ENCODE measurements at places on chromosomes 3 and 15.

GRCh38 chr3:128080323-128081080 is 28.3 kb downstream of the SEC61A1 start:
- DNase-seq, result no peak

DNA sequence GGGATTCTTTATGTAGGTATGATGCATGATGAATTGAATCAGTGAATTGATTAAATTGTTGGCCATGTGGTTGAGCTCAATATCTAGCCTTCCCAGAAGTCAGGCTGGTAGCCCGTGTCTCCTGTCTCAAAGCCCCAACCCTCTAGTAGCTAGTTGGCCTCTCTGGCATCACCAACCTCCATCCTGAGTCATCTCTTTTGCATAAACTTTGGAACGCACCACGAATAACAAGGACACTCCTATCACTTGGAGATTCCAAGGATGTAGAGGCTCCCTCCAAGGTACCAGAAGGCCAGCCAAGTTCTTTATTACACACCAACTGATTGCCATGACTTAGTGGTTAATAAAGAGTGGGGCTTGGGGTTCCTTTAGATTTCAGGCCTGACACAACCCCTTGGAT is 148.4 kb downstream of the APBA2 start:
- DNase-seq, result no peak

GRCh38 chr3:99866261-99866761 is 48.6 kb downstream of the CMSS1 start:
- DNase-seq, result no peak

DNA sequence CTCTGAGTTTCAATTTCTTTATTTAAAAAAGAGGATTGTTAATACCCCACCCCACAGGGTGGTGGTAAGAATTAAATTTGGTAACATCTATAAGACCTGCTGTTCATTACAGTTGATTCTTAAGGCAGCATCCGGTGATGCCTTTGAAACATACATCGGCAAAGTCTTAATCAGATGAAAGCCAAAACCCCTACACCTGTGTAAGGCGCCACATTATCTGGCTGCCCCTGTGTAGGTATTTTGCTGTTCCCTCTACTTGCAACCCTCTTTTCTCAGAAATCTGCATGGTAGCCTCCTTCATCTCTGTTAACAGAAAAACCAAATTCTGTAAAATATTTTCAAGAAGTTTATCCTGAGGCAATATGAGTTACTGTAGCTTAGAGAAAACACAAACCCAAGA is 90.0 kb downstream of the ST6GAL1 start:
- DNase-seq, result no peak

- DNase-seq, result no peak
Measured at GRCh38 chr3:171865191-171865865, 22.2 kb downstream of the TMEM212 start.

DNA sequence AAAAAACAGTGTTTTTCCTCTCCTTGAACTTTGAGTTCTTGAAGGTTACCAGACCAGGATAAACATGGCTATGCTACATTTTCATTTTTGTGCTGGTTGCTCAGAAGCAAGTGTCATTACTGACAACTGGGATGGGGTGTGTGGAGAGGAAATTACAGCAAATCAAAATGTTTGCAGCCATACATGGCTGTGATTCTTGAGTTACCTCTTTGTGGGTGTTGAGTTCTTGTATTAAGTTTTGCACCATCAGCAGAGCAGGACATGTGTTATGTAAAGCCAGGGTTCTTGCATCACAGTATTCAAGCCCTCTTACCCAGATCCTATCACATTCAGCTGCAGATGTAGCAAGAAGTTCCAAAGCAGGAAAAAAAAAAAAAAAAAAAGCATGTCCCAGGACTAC is 53.9 kb upstream of the ATOSA start:
- DNase-seq, result no peak

DNA sequence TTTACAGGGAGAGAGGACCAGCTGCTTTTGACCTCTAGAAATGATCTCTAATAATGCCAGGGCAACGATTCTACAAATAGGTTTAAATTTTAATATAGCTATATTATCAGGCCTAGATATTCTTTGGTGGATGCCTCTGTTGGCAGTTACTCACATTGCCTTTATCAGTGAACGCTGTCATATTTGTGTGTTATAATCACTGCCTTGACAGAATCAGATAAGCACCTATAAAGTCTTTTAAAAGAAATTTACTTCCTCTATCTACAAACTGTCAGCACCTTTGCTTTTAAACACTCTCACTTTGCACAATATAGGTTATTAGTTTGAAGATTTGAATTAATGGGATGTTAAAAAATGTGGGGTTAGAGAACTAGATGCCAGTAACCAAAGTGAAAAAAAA is 324.1 kb downstream of the ZIC1 start:
- DNase-seq, result no peak

GRCh38 chr3:128311441-128311844 is 155.2 kb downstream of the DNAJB8 start:
- no peak for DNase-seq

- no peak for DNase-seq
Measured at GRCh38 chr15:74937272-74937589, 642 bp downstream of the COX5A start.

DNA sequence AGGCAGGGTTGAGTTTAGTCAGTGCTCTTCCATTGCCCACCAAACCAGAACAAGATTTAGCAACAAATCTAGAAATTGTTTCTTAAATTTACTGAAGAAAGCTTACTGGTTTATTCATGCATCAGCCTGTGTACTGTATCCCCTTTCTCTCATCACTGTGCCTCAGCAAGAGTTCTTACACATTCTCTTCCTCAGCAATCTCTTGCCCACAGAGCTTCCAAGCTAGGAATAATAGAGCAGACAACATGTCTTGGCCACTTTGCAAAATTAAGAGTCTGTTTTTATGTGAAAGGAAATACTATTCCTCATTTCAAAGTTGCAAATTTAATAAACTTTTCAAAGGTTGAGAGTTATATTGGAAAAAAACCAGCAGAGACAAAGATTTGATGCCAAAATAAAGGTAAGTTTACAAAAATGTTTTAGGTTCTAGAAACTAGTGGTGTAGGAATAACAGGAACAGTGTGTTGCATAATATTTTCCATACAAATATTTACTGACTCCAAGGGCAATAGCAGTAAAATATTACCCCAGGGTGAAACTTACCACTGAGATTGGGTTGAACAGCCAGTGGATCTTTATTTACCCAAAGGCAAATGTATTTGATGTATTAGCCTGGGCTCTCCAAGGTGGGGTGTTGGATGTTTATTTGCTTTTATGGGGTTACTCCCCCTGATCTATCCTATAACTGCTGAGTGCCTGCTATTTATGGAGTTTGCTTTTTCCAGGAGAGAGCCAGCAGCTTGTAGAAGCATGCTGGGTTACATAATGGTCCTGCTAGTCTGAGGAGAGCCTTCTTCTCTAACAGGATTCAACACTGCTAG is 276.7 kb downstream of the ADAMTSL3 start:
- no peak for DNase-seq

DNA sequence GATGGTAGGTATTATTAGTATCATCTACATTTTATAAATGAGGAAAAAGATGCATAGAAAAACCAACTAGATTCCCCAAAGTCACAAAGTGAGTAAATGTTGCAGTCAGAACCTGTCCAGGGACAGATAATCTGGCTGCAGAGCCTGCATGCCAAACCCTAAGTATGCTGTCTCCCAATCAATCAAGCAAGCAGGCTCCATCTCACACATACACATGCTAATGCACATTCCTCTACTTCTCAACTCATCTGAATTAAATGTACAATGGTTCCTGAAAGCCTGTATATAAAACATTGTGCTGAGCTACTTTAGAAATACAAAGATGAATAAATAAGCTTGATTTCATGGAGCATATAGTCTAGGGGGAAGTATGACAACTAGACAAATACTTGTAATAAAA is 101.0 kb downstream of the CBLB start:
- DNase-seq, result no peak

- no peak for DNase-seq
Measured at GRCh38 chr15:25993506-25993905, 130.4 kb upstream of the ATP10A start.

- no peak for DNase-seq
Measured at GRCh38 chr3:27927882-27928281, 205.8 kb upstream of the EOMES start.

- peak; percentile 10 for DNase-seq
Measured at GRCh38 chr3:87771337-87772192, 287.2 kb downstream of the CGGBP1 start.

- no peak for DNase-seq
Measured at GRCh38 chr3:189300345-189300744, 128.6 kb downstream of the TPRG1 start.

GRCh38 chr3:116716490-116716889 is 6.9 kb downstream of the TUSC7 start:
- DNase-seq, result no peak

GRCh38 chr15:96418146-96418545 is 87.6 kb downstream of the NR2F2 start:
- DNase-seq, result no peak

DNA sequence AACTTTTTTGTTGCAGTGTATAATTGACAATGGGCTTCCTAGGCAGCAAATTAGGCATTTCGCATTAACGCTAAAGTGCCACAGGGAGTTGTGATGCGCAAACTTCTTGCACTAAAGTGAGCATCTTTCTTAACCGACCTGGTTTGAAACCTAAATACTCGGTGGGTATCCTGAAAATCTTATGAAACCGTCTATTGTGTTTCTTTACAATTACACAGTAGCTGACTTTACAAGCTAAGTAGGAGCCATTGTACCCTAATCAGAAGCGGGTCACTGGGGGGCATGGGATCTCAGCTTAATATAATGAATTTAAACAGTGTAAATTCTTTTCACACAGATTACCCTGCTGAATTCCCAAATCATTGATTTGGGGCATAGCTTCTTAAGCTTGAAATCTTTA is 328.0 kb downstream of the KCNH8 start:
- no peak for DNase-seq

DNA sequence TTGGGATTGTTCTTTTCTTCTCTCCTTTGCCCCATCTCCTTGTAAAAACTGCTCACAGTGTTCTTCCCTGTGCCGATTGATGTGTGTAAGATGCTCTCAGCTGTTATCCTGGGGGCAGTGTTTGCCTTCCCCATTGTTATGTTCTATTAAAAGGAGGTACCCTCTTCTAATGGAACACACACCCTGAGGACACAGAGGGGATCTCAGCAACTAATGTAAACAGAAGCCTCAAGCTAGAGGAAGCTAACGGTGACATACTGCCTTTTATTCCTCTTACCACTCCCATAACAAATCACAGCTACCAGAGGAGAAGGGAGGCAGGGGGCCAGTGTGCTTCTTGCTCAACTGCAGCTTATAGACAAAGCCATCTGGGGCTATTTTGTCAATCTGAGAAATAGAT is 2.2 kb downstream of the TAGLN3 start:
- DNase-seq, result no peak

DNA sequence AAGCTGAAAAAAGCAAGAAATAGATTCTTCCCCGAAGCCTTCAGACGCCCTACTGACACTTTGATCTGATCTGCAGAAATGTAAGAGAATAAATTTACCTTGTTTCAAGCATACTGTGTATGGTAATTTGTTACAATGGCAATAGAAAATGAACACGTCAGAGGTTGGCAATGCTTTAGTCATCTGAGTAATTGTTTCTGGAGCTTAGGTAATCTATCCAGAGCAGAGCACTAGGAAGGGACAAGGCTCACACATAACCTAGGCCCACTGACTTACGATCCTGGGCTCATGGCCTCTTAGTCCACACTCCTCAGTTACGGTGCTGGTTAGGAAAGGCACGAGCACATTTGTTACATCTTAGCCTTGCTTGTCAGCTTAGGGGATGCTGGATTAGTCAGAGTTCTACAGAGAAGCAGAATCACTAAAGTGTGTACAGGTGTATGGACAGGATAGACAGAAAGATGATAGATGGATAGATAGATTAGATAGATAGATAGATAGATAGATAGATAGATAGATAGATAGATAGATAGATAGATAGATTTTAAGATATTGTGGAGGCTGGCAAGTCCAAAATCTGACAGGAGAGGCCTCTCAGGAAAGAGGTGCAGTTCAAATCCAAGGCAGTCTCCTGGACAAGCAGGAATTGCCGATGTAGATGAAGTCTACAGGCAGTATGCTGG is 46.8 kb upstream of the TBC1D23 start:
- no peak for DNase-seq

DNA sequence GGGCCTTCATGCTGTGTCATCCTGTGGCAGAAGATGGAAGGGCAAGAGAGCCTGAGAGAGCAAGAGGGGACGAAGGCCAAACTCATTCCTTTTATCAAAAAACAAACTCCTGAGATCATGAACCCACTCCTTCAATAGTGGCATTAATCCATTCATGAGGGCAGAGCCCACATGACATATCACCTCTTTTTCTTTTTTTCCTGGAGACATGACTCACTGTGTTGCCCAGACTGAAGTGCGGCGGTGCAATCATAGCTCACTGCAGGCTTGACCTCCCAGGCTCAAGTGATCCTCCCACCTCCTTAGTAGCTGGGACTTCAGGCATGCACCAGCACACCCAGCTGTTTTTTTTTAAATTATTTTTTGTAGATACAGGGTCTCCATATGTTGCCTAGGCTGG is 92.0 kb upstream of the RNU6-1 start:
- DNase-seq, result no peak

DNA sequence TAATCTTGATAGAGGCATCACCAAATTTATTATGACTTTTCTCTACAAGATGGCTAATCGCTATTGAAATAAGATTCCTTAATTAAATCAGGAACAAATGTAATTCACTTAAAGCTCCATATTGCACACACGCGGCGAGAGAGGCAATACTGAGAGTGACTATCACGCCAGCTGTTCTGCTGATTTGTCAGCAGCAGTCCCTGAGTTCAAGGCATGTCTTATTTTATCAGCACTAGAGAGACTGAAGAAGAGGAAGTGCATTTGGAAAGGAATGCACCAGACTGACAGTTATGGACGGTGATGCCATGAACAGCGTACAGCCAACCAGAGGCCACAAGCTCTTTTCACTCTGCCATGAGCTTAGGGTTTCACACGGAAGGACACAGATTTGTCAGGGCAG is 83.6 kb upstream of the SLCO3A1 start:
- no peak for DNase-seq

DNA sequence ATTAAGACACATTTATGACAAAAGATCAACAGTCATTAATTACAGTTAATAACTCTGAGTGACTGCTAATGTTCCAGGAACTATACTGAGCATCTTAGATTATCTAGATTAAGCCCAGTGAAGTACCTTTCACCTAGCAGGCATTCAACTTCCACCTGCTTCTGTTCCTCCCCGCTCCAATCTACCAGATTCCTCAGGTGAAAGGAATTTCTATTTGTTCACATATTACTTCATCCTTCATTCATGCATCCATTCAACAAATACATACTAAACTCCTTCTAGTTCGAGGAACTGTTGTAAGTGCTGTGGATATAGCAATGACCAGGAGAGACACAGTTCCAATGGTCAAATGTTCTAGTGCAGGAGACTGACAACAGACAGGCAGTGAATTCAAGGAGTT is 139.3 kb downstream of the FILIP1L start:
- DNase-seq, result no peak

DNA sequence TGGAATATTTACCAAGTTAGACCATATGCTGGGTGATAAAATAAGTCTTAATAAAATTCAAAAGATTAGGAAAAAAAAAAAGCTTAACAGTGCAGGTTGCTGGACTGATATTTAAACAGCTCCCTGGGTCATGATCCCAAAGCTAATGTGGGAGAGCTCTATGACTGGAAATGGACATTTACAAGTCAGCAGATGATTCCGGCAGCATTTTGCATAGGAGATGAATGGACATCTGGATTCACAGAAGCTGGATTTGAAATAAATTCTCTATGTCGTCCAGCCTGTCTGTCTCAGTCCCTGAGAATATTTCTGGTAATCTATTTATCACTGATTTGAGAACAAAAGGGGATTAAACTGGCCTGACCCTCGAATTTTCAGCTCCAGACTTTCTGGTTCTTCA is 52.3 kb upstream of the KLHL25 start:
- DNase-seq, result no peak

GRCh38 chr3:148848410-148848809 is 16.7 kb upstream of the CPA3 start:
- no peak for DNase-seq

Data from effector memory CD8-positive, alpha-beta T cell (primary cell).